ENCODE measurements at places on chromosomes 5 and 9. TPM values are rescaled to one million over a fixed set of nuclear protein-coding genes. Genes with fewer than 3 reads are reported as not detected.

Gene MYO10
- 94.1 TPM for total RNA-seq

Gene SLC25A2
- total RNA-seq: not detected

Gene LEAP2
- under 0.01 TPM for total RNA-seq

Gene NMUR2
- not detected for total RNA-seq

Gene PRRT1B
- total RNA-seq: not detected

All from nasal cavity respiratory epithelium epithelial cell of viscerocranial mucosa (primary cell).